ENCODE measurements at places on chromosomes 5 and 9. TPM values are rescaled to one million over a fixed set of nuclear protein-coding genes. Genes with fewer than 3 reads are reported as not detected.
A peak's percentile ranks its signal among the peaks of the same experiment; 100 is the strongest.

The EDIL3 gene
- 8.3 TPM for polyA plus RNA-seq

The IL9 gene
- polyA plus RNA-seq = not detected

The LIX1 gene
- polyA plus RNA-seq = not detected

The GCNT1 gene
- polyA plus RNA-seq = 4.5 TPM

The PHYHD1 gene
- 86.3 TPM for polyA plus RNA-seq

The BTNL3 gene
- 0.47 TPM for polyA plus RNA-seq

The SHOC1 gene
- 0.44 TPM for polyA plus RNA-seq

The FANCG gene
- 7.2 TPM for polyA plus RNA-seq

- peak; percentile 46 for DNase-seq
Observed at GRCh38 chr5:74063821-74064220, 437.8 kb downstream of the ARHGEF28 start.

- peak; percentile 93 for DNase-seq
Observed at GRCh38 chr5:168093200-168093910, 198.1 kb upstream of the WWC1 start.

DNA sequence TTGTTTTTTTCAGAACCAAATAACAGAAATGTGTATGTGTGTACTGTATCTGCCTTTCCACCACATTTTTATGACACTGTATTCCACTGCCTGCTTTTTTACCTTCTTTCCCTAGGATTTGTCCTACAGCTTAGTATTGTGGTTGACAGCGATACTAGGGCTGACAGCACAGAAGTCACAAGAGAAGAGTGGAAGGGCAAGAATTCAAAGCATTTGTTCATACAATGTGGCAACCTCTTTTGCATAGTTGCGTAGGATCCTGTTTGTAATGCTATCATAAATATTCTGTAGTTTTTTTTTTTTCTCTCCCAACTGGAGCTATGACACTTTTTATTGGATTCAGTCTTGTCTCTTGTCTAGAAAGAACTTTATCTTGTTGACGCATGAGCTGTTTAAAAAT, 5.6 kb upstream of the BNIP1 start:
- no peak for DNase-seq

DNA sequence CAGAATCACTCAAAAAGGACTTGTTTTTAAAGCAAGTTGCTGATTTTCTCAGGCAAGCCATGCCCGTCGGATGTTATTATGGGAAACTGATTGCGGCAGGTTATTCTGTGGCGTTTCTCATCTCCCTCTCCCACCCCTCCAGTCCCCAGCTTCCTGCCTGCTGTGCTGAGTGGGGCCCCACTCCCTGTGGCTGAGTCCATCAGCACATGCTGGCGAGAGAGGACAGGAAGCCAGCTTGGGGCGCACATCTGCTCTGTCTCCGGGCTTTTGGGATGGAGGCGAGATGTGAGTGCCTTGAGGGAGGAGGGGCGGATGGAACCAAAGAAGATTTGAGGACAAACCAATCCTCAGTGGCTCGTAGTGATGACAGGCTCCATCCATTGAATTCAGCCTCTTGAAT, 108.0 kb downstream of the DAPK1 start:
- DNase-seq = peak; percentile 63

GRCh38 chr9:23663536-23663935, 162.5 kb downstream of the ELAVL2 start:
- no peak for DNase-seq

DNA sequence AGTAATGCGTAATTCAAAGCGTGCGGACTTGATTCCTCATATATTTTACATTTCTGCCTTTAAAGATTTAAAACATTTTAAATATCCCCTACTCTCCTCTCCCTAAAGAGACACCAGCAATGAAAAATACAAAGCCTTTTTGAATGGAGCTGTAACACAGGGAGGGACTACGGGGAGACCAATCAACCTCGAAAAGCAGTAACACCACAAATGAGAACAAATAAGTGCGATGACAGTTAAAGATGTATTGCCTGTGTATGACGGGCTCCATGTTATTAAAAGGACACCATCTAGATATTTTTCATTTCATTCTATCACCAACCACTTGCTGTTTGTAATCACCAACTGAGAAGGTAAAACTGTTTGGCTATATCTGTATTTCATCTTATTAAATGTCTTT, 230.3 kb upstream of the TBCA start:
- no peak for DNase-seq

- peak; percentile 23 for DNase-seq
Observed at GRCh38 chr9:126327006-126327713, 531 bp downstream of the MVB12B start.

GRCh38 chr9:134602547-134603362, 38.8 kb upstream of the COL5A1 start:
- peak; percentile 85 for DNase-seq

GRCh38 chr9:137612741-137613142, 6.1 kb upstream of the EHMT1 start:
- no peak for DNase-seq

- no peak for DNase-seq
Observed at GRCh38 chr9:100591639-100592412, 13.9 kb downstream of the CAVIN4 start.

DNA sequence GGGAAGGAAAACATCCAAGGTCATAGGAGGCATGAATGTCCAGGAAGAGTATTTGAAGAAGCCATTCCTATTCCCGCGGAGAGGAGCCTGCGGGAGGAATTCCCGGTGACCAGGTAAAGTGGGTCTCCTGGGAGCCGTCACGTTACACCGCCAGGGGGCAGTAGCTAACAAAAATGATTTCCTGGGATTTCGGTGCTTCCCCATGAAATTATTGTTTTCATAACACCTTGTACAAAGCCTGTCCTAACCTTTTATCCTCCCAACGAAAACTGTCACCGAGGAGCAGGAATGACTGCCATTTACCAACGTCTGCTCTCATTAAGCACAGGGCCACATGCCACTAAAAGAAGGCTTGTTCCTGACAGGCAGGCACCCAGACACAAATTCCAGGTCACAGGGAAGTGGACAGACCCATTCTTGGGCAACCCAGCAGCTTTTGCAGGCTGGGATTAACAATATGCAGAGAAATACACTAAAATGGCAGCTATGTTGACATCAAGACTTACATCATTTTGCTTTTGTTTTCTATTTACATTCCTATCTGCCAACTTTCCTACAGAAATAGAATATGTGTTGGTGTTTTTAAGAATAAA, 41.2 kb upstream of the CTSL start:
- peak; percentile 58 for DNase-seq

GRCh38 chr5:72846483-72846882, 30.0 kb downstream of the TNPO1 start:
- no peak for DNase-seq

DNA sequence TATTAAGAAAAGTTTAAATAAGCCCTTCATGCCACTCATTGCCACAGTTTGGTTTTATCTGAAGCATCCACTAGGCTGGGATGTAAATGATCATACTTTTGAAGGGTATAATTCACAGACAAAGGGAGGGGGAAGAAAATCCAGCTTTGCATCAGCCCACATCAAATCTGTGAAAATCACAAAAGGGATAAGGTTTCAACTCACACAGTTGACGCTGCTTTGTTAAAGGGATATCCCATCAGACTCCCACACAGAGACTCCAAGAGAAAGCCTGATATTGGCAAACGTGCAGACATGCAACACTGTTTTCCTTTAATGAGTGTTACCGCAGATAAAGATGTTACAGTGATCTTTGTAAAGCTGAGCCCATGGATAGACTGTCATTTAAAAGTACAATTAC, 602.9 kb downstream of the TLE1 start:
- no peak for DNase-seq
